ENCODE measurements at places on chromosomes 2 and 18.

DNA sequence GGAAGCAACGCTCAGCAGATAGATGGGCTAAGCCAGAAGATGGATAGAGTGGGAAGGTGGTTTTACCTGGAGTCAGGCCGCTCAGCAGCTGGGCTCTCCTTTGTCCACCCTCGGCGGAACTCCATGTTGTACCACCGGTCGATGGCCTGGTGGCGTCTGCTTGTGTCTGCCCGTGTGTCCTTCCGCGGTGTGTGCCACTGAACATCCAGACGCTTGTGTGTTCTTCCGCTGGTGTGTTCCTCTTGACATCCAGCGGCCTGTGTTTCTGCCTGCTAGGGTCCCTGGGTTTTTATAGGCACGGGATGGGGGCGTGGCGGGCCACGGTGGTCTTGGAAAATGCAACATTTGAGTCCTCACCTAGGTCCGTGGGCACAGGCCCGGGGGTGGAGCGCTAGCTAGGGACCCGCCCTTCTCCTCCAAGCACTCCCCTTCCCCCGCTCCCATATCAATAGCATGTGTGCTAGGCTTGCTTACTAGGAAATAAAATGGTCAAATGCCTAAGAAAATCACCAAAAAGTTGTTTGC lies 1431.7 kb upstream of the ACVR2A start:
- DNase-seq, result no peak

DNA sequence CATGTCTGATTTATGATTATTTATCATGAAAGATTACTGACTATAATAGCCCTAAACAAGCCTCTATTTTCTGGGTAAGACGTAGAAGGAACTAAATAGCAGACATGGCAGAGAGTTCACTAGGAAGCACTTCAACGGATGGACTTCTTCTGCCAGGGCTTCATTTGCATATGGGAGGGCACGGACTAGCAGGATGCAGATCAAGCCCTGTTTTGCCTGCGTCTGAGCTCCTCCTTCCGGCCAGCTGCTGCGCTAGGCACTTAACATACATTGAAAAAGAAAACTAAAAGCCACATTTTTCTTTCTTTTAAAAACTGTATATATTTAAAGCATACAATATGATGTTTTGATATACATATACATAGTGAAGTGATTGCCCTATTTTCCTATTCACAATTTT lies 340.0 kb upstream of the MEX3C start:
- no peak for DNase-seq

DNA sequence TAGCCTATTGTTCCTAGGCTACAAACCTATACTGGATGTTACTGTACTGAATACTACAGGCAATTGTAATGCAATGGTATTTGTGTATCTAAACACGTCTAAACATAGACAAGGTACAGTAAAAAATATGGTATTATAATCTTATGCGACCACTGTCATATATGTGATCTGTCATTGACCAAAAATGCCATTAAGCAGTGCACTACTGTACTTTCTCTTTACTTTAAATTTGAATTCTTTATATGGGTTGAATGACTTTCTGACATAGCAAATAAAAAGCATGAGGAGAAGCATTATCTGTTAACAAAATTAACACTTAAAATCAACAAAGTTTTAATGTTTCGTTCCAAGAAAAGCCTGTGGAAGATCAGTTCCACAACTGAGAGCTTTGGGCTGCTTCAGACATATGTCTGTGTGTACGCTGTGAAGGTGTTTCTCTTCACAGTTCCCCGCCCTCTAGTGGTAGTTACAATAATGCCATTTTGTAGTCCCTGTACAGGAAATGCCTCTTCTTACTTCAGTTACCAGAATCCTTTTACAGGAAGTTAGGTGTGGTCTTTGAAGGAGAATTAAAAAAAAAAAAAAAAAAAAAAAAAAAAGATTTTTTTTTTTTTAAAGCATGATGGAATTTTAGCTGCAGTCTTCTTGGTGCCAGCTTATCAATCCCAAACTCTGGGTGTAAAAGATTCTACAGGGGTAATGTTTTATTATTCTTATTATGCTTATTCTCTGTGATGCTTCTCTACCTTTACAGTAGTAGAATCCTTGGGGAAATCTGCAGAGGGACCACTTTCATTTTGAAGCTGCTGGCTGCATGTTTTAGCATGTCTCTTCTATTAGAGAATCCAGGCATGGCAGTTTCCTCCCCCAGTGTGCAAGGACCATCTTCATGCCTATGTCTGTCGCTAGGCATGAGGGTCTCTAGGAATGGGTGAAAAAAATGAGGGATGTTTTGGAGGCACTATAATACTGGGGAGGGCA lies 54.5 kb downstream of the SCN2A start:
- no peak for DNase-seq

- DNase-seq, result no peak
Measured at GRCh38 chr2:12910431-12910830, 193.7 kb downstream of the TRIB2 start.

GRCh38 chr2:224145751-224146355 lies 106.8 kb upstream of the SERPINE2 start:
- DNase-seq, result no peak

DNA sequence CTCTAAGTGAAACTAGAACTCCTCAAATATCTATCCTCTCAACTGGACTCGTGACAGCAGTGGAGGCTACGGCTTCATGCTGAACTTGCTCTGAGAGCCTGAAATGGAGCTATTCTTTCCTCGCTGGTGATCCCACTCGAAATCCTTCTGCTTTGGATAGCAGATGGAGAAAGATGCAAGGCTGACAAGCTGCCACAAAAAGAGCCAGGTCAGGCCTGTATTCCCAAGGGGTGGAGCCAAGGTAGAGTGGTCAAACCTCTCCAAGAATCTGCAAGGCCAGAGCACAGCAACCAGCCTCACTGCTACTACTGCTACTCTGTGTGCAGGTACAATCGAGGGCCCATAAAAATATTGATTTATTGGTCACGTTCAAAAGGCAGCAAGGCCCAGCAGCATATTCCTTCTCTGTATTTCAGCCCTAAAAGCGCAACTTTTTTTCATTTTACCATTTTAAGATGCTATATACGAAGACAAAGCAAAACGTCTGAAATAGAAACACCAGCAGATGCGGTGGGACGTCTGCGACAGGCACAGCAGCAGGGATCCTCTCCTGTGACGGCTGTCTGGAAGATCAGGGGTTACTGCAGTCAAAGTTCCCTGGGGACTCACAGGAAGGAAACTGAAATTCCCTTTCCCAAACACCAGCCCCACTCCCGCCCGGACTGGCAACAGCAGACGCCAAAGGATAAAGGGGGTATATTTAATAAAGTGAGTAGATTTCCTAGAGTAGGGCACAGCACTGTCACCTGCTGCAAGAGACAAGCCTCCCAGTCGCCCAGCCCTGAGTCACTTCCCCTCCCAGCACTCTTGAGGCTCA lies 2.4 kb downstream of the SPRED2 start:
- DNase-seq, result no peak

- no peak for DNase-seq
Measured at GRCh38 chr18:35582899-35583558, 1.5 kb downstream of the GALNT1 start.

GRCh38 chr2:16241166-16242160 lies 301.1 kb downstream of the MYCN start:
- DNase-seq, result no peak

GRCh38 chr2:80326214-80326613 lies 21.7 kb upstream of the LRRTM1 start:
- DNase-seq, result no peak

DNA sequence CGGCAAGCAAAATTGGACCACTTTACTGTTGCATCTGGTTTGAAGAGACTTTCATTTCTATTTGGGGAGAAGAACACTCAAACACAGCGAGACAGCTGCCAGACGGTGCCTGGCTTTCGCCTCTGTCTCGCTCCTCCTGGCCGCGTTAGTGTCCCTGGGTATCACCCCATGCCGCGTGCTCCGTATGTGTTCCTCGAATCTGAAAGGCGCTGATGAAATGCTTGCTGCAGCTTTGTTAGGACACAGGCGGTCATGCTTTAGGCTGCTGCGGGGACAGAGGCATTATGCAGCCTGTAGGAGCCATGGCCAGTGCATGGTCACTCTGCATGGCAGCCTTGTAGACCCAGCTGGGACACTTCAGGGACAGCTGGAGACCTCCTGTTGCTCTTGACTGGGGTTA lies 53.9 kb downstream of the LDLRAD4 start:
- no peak for DNase-seq

GRCh38 chr2:66813525-66813924 lies 378.6 kb downstream of the MEIS1 start:
- no peak for DNase-seq

DNA sequence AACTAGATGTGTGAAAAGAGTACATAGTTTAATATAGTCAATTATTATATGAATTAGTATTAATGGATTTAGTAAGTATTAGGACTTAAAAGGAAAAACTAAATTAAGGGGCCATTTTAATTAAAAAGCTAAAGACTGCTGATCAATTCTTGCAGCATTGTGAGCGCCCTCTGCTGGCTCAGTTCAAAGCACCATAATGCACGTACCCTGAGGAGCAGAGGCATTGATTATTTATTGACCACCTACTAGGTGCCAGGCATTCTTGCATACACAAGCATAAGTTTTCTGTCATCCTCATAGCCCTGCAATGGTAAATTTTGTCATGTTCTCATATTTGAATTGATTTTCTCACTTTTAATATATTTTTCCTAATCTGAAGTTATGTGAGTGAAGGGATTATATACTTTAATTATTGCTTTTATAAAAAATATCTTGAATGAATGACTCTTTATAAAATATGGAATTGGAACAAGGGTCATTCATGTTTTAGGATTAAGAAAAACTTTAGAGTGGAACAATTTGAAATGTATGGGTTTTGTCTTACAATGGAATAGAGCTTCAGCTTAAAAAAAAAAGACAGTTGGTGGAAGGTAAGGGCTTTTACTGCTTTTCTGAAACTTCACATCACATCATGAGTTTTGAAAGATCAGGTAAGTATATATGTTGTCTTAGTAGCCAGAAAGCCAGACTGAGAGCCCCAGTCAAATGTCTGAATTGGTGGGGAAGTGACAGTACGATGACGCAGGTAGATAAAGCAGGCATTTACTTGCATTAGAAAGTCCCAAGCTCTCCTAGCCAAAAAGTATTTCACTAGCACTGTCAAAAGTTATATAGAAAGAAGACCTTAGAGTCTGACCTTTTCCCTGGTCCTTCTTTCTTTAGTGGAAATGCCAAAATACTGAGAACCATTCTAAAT lies 9.7 kb downstream of the ITGA4 start:
- DNase-seq, result peak; percentile 61

GRCh38 chr18:60092073-60092472 lies 192.3 kb downstream of the PMAIP1 start:
- DNase-seq, result no peak

- no peak for DNase-seq
Measured at GRCh38 chr18:42064109-42064508, 109.1 kb downstream of the PIK3C3 start.

DNA sequence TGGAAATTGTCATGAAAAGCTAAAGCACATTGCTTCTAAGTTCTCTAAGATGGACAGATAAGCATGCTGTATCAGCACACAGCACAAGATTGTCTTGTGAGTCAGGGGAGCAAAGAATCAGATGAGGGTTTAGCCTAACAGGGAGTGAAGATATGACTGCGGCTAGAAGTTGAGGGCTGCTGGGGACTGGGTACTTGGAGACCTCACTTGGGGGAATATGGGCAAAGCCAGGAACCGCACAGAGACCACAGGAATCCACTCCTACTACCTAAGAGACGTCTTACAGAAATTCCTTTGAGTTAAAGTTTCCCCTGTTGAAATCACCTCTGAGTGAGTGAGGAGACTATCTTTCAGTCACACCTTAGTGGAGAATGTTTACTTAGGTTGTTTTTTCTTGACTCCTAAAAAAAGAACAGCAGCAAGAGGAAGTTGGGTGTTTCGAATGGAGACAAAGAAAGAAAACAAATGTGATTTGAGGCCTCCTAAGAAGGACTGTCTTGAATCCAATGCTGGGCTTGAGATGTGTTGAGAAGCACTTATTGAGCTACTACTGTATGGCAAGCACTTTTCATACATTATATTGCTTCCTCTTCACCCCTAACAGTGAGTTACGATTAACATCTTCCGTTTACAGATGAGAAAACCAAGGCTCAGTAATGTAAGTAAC lies 100.7 kb downstream of the ANKRD44 start:
- DNase-seq, result peak; percentile 44

- DNase-seq, result no peak
Measured at GRCh38 chr2:117717072-117717471, 97.4 kb upstream of the DDX18 start.

DNA sequence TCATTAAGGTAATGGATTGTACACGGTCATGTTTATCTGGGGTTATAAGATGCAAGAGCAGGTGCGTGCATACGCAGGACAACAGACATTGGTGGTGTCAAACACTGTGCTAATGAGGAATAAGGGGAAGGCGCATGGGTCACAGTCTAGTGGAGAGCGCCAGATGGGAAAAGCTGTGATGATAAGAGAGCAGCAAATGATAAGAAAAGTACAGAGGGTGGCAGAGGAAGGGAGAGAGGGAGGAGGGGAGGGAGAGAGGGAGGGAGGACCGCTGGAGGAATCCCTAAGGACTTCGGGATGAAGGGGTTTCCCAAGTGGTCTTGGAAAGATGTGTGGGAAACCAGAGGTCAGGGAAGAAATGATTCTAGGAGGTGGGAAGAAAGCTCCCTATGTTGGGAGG lies 2.9 kb downstream of the TNFRSF11A start:
- no peak for DNase-seq

- no peak for DNase-seq
Measured at GRCh38 chr2:150532879-150533278, 45.4 kb upstream of the RND3 start.

DNA sequence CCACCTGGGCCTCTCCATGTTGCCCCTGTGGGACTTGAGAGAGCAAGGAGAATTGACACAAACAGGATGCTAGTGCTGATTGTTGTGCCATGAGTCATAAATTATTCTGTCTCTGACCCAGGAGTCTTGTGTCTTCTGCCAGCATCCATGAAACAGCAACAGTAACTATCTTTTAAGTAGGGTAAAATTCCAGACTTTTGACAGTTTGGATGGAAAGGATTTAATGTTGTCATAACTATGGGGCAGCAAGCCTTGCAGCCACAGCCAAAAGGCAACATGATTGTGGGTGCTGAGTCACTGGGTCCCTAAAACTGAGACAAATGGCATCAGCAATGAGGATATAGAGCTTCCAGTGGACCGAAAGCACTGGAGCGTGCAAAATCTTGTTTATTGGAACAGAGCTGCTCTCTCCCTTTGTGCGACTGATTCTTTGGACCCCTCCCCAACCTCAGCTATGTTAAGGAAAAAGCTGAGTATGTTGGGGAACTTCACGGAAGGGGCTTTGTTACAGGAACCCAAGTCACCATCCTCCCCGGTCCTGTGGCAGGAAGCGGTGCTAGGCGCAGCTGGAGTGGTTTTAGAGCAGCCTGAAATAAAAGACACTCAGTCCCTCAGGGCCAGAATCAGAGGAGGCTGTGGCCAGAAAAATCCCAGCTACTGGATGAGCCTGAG lies 9.6 kb upstream of the ITPRIPL1 start:
- DNase-seq, result no peak
